Mucosa of gallbladder (tissue), 1 donor: ENCODE measurements at places on chromosomes 2 and 18. TPM values are rescaled to one million over a fixed set of nuclear protein-coding genes. Genes with fewer than 3 reads are reported as not detected.

Gene COL4A4
- 30.4 TPM for total RNA-seq

DNA sequence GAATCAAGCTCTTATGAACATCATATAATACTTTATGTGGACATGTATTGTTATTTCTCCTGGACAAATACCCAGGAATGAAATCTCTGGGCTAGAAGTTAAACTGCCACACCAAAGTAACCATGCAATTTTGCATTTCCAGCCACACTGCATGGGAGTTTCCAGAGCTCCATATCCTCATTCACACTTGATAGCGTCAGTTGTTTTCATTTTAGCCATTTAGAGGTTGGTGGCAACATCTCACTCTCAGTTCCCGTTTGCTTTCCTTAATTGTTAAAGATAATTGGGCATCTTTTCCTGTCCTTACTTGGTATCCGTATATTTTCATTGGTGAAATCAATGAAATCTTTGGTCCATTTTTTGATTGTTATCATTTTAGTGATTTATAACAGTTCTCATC, 47.8 kb downstream of the SH3YL1 start:
- DNase-seq: no peak

GRCh38 chr2:212956665-212957607, 194.5 kb downstream of the IKZF2 start:
- no peak for DNase-seq

Gene CDH19
- 4.0 TPM for total RNA-seq

GRCh38 chr18:78447211-78447610, 532.4 kb upstream of the SALL3 start:
- no peak for DNase-seq

Gene NDUFB3
- total RNA-seq: 96.4 TPM

DNA sequence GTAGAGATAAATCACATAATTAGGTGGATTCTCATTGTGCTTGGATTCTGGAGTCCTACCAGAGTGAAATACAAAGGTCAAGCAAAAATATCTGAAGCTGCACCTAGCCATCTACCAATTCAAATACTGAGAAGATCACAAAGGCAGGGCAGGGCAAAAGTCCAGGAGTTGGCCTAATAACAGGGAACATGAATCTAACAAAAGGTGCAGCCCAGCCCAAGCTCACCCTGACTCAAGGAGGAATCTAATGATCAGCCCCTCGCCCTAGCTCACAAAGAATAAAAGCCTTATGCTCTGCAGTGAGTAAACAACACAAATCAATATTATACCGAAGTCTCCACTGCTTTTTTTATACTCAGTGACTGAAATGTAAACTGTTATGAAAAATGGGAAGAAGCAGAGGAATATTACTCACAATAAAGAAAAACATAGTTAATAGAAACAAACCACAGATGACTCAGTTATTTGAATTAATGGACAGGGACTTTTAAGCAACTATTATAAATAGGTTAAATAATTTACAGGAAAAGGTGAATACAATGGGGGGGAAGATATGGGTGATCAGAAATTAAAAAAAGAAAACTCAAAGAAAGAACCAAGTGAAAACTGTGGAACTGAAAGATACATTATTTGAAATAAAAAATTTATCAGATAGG, 49.5 kb downstream of the ANTXR1 start:
- DNase-seq: peak; percentile 74

DNA sequence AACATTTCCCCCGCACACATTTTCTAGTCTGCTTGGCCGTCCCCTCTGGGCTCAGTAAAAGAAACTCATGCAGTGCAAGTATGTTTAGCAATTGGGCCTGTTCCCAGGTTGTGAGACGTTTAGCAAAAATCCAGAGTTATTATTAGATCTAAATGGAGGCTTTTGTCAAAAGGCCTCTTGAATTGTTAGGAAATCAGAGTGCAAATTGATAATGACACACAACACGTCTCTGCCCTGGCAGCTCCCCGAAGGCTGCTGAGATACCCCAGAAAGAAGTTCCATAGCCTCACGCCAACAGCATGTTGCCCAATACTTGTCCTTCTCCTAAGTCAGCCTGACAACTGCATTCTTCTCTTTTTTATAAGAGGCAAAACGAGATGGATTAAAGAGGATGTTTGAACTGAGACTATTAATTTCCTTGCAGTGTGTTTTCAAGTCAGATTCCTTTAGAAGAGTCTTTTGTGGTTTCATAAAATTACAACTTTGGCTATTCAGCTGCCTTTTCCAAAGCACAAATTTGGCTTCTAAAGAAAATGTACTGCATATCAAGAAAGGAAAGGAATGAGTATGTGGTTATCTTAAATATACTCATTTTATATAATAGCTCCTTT, 202.2 kb downstream of the TRIB2 start:
- peak; percentile 36 for DNase-seq

Gene RGPD3
- total RNA-seq: 0.14 TPM

GRCh38 chr2:73841912-73842738, 13.4 kb downstream of the STAMBP start:
- peak; percentile 56 for DNase-seq

DNA sequence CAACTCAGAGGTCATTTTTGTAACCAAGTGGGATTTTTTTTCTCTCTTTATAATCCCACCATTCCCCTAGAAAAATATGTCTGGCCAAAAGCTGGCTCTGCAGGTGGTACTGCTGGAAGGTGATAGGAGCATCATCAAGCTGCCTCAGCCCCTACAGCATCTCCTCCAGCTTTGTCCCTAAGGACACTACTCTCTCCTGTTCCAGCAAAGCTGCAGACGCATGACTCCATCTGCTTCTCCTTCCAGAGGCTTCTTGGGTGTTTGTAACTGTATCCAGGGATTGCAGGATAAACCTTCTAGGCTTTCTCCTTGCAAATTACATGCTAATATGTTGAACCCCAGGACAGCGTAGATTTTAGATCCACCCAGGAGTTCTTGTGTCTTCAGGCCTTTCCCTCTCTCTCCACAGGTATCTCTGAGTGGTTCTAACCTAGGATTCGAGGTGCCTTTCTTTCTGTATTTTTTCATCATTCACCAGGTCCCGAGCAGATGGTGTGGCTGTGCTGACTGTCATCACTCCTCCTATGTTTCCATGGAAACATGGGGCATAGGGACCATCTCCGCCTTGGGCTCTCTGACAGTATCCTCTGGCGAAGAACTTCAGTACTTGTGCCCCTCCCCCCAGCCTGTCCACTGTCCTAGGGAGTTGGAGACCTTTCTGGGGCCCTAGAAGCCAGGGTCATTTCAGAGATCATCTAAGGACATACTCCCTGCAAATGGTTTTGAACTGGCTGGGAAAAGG, 34.3 kb downstream of the AFF3 start:
- DNase-seq: no peak

DNA sequence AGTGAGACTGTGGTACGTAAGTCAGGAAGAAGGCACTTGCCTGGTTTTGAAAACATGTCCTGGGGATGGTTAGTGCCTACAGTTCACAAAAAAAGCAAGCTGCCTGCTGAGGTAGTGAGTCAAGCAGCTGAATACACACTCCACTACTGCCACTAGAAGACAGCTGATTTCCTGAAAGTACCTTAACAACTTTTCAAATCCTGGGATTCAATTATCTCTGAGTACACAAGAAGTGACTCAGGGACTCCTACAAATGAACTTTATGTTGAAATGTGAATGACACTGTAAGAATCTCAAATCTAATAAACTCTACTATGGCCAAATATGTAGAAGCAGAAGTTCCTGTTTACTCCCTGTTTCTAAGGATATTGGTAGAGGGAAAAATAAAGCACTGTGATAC, 58.0 kb upstream of the ARL5A start:
- no peak for DNase-seq

Gene TDRD15
- not detected for total RNA-seq
